Bronchial epithelial cell (primary cell): ENCODE measurements at places on chromosomes 16 and 17. TPM values are rescaled to one million over a fixed set of nuclear protein-coding genes. Genes with fewer than 3 reads are reported as not detected.

Gene CASKIN2
- 3.9 and 5.0 TPM in 2 replicates for total RNA-seq

Gene IRX3
- total RNA-seq, result 2.1 and 6.0 TPM in 2 replicates

Gene PYY
- 0.26 and 0.79 TPM in 2 replicates for total RNA-seq

Gene SPAG9
- 85.0 and 99.3 TPM in 2 replicates for total RNA-seq

Gene TMEM94
- total RNA-seq, result 13.7 and 14.5 TPM in 2 replicates

Gene CLDN7
- total RNA-seq, result 546 and 850 TPM in 2 replicates
